ENCODE measurements at places on chromosomes 3 and 15.
A peak's percentile ranks its signal among the peaks of the same experiment; 100 is the strongest.

- DNase-seq, result no peak
Observed at GRCh38 chr15:101242160-101242998, 9.5 kb downstream of the CHSY1 start.

- no peak for DNase-seq
Observed at GRCh38 chr3:71958533-71958932, 173.6 kb upstream of the PROK2 start.

- DNase-seq, result no peak
Observed at GRCh38 chr3:128449111-128449638, 17.5 kb downstream of the DNAJB8 start.

DNA sequence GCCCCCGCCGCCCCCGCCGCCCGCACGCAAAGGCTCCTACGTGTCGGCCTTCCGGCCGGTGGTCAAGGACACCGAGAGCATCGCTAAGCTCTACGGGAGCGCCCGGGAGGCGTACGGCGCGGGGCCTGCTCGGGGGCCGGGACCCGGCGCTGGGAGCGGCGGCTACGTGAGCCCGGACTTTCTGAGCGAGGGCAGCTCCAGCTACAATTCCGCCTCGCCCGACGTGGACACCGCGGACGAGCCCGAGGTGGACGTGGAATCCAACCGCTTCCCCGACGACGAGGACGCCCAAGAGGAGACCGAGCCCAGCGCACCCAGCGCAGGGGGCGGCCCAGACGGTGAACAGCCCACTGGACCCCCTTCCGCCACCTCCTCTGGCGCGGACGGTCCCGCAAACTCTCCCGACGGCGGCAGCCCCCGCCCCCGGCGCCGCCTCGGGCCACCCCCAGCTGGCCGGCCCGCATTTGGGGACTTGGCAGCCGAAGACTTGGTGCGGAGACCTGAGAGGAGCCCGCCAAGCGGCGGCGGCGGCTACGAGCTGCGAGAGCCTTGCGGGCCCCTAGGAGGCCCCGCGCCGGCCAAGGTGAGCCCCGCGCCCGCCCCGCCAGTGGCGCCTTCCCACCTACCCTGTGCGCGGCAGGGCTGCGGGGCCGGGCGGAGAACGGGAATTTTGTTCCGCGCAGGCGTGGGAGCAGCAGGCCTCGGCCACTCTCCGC, 2.4 kb downstream of the SKOR1 start:
- DNase-seq, result no peak

DNA sequence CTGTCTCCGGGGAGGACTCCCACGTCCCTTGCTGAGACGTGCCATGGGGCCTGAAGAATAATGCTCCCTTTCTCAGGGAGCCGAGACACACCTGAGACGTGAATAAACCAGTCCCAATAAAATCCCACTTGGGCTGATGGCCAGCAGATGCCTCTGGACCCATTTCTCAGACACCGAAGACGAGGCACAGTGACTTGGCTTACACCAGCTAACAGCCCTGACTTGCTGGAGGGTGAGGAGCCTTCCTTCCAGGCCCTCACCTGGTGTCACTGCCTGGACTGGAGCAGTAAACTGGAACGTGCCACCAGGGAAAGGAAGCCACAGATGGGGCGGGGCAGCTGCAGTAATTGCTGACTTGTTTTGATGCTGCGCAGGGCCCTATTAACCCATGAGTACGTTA, 189.7 kb downstream of the PDZRN3 start:
- no peak for DNase-seq

GRCh38 chr15:93029214-93029835, 59.7 kb downstream of the RGMA start:
- no peak for DNase-seq

DNA sequence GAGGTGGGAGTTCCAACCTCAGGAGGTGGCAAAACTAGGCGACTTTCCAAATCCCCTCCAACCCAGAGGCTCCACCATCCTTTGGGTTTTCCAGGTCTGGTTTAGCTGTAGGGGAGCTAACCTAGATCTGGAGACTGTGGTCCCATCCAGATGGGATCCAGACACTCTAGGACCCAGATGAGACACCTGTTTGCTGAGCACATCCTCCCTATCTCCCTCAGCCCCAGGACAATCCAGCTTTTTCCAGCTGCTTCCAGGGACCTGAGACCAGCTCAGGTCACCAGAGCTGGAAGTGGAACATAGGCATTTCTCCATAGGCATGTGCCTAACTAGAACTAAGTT, 18.2 kb downstream of the CRTAP start:
- no peak for DNase-seq

GRCh38 chr3:42290966-42291714, 25.2 kb upstream of the CCK start:
- no peak for DNase-seq

- DNase-seq, result peak; percentile 36
Observed at GRCh38 chr3:9402410-9403228, 5.2 kb downstream of the SETD5 start.

GRCh38 chr15:92599394-92599970, 56.1 kb downstream of the FAM174B start:
- DNase-seq, result no peak

- DNase-seq, result no peak
Observed at GRCh38 chr3:37024092-37024491, 30.8 kb downstream of the MLH1 start.

DNA sequence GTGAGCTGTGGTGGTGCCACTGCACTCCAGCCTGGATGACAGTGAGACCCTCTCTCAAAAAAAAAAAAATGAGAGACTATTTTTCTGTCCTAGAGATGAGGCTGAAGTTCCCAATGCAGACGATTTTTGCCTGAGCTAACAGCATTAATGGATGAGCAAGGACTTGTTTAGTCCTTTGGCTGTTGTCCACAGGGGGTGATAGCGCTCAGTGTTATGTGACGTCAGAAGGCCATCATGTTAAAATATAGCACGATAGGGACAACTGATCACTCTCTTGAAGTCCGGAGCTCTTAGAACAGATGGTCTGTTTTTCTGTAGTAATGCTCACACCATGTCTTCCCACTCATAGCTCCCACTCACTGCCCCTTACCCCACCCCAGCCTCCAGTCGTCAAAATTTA, 6.8 kb downstream of the TRNT1 start:
- no peak for DNase-seq

GRCh38 chr3:52352566-52352965, 36.4 kb downstream of the DNAH1 start:
- DNase-seq, result no peak

DNA sequence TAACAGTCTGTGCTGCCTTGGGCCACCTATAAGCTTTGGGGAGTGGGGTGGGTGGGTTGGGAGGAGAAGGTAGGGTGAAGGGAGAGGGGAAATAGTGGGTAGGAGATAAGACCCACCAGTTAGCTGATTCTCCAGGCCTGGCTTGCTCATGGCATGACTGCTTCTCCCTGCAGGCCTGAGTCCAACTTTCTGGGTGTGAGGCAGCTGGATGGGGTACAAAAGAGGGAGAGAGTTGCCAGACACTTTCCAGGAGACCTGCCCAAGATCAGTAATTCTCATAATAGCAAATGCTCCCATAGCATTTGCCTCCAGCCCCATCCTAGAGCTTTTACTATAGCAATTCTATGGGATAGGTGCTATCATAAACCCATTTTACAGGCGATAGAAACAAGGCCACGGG, 7.7 kb downstream of the CGNL1 start:
- DNase-seq, result peak; percentile 34

GRCh38 chr3:41893977-41894376, 67.9 kb downstream of the ULK4 start:
- peak; percentile 22 for DNase-seq

- no peak for DNase-seq
Observed at GRCh38 chr3:51637144-51637940, 33.7 kb upstream of the TEX264 start.

GRCh38 chr3:122357828-122358702, 25.0 kb downstream of the MIX23 start:
- DNase-seq, result no peak

DNA sequence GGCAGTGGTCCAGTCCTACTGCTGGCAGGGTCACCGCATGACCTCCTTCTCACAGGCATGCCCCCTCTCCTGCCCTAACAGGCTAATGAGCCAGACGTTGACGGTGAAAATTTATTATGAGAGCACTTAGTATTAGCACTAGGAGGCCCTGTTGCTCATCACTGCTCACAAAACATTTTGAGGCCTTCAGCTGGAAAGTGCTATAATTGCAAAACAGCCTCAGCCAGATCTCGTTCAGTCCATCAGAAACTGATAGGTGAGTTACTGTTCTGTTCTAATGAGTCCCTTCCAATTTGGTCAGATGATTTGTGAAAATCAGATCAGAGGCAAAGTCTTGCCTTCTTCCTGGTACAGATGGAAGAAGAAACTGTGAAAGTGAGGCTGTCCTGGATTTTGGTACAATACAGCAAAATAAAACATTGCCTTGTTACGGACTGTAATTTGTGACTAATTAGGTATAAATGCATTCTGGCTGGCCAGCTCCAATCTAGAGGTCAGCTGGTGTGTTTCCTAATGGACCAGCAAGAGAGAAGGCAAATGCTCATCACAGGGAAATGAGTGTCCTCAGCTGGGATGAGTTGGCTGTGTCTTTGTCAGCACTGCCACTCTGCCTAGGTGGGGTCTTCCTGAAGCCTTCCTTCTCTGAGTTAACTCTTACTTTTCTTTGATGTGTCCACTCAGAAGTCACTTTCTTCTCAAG, 316.8 kb downstream of the CHST2 start:
- DNase-seq, result no peak

- no peak for DNase-seq
Observed at GRCh38 chr3:77160931-77161497, 121.1 kb downstream of the ROBO2 start.

DNA sequence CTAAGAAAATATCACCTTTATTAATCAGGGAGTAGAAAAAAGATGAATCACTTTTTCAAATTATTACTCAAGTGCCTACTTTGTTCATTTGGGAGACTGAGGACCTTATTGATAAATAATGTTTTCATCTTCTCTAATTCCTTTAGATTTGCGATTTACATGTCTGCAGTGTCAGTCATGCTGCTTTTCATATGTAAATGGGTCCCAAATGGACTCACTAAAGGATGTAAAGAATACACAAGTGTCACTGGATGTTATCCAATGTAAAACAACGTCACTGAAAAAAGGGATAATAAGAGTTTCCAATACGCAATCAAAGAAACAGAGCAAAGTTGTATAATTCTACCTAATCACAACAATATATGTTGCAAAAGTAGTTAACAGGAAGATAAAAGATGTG, 84.9 kb downstream of the TFDP2 start:
- DNase-seq, result no peak

GRCh38 chr3:104412608-104413580, 953.8 kb upstream of the ALCAM start:
- DNase-seq, result no peak

DNA sequence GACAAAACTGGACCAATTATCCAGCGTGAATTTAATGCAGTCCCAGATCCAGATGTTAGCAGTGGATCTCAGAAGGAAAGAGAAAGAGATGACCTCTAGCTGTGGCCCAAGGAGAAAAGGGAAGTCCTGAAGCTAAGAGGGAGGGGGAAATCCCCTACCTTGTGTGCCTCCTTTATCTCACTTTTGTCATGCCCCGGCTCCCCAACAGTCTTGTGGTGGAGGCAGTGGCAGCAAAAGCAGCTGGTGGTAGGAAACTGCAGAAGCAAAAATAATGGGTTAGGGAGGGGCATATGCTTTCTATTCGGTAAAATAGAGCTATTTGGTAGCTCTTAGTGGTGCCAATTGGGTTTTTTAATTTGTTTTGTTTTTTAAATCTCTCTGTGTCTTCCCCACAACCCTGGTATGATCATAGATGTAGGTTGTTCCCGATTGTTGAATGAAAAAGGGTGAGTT, 56.5 kb downstream of the MCTP2 start:
- no peak for DNase-seq

DNA sequence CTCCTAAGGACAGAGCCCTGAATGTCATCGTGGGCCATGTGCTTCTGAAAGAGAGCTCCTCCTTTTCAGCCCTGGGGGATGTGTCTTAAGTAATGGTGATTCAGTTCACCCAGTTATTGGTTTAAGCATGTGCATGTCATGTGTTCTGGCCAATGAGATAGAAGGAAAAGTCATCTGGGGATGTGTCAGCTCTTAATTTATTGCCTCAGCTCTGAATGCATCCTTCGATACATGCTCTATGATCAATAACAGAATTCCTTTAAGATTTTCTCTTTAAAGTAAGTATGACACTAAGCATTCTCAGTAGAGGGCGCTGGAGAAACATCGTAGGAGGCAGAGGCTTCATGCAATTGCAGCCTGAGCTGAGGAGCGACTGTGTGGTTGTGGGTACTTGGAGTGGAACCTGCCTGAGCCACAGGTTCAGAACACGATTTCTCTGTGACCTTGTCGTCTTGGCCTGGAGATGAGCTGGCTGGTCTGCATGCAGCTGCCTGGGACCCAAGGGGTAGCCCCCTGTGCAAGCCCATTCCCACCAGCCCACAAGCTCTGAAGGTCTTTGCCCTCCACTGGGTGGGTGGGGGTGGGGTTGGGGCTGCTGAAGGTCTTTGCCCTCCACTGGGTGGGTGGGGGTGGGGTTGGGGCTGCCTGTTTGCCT, 69.5 kb downstream of the C3orf38 start:
- no peak for DNase-seq

DNA sequence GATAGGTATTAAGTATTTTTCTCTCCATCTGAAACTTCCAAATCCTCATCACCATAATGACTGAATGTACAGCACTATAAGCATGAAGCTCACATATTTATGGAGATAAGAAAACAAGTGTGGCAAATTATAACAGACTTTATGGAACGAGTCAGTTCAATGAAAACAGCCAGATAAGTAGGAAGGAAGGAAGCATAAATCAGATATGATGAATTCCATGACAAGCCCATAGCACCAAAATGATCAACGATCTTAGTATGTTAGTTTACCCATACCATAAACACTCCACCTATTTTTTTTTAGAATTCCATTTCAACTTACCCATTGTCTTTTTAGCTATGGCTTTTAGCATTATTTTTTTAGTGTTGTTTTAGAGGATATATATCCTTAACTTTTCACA, 169.5 kb downstream of the TNIK start:
- DNase-seq, result no peak

DNA sequence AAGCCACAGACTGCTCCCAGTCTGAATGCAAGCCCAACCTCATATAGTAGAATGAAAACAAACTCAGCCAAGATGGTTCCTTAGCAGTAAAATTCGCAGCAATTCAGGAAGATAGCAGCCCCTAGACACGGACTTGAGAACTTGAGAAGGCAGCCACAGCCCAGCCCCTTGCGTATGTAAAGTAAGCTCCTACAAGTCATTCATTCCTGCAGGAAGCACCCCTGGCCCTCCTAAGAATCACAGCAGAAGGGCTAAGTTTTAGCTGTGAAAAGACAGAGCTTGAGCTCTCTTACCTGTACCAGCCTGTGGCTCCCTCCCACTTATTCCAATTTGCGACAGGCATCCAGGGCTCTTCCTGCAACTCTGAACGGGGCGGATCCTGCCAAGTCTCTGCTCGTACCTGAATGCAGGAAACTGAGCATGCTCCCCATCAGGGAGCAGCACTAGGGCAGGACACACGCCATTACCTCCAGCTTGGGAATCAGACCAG, 136.4 kb downstream of the MAGI1 start:
- DNase-seq, result no peak

All from heart right ventricle (tissue), 16 donors.